ENCODE measurements at places on chromosomes 5 and 9. TPM values are rescaled to one million over a fixed set of nuclear protein-coding genes. Genes with fewer than 3 reads are reported as not detected.
A peak's percentile ranks its signal among the peaks of the same experiment; 100 is the strongest.

TAF11L5 gene
- not detected for polyA plus RNA-seq

GRCh38 chr5:142746532-142747433, 23.4 kb upstream of the ARHGAP26 start:
- DNase-seq = no peak

GRCh38 chr5:157582731-157583620, 7.4 kb upstream of the ADAM19 start:
- no peak for DNase-seq

GRCh38 chr9:26262421-26263107, 584.3 kb upstream of the TUSC1 start:
- DNase-seq = no peak

CATSPER3 gene
- polyA plus RNA-seq = 0.75 TPM

PCDHA9 gene
- polyA plus RNA-seq = 3.5 TPM

DNA sequence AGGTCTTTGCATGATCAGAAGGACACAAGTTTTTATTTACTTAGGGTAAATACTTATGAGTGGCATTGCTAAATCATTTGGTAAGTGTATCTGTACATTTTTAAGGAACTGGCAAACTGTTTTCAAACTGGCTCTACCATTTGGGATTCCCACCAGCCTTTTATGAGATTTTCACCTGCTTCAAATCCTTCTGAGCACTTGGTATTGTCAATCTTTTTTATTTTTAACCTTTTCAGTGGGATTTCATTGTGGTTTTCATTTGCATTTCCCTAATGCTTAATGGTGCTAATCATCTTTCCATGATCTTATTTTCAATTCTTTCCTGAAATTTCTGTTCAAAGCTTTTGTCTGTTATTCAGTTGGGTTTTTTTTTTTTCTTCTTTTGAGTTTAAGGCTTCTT, 475.6 kb downstream of the MAN2A1 start:
- no peak for DNase-seq

- DNase-seq = peak; percentile 14
Observed at GRCh38 chr5:86500947-86501346, 116.8 kb upstream of the COX7C start.

DNA sequence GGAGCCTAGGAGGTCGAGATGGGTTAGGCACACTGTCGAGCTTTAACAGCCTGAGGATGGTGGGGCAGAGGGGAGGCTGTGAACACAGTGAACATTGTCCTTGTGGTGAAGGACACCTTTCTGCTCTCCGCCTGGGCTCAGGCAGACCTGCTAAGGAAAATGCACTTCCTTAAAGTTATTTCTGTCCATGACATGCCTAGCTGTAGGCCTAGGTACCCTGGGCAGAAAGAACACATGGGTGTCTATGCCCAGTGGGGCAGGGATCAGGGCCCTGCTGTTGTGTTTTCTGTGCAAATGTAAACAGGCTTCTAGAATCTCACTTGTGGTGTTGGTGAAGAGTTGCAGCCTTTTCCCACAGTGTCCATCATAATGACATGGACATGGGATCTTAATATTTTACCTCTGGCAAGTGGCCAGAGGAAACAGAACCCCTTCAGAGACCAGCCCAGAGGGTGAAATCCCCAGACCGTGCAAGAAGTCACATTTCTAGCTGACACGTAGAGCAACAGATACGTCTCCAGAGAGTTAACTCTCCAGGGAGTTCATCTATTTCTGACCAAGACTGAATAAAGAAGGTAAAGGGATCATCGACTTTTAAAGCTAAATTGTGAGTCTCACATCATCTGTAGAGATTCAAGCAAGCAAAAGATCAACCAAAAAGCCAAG, 79.2 kb downstream of the C9orf152 start:
- DNase-seq = no peak

DNA sequence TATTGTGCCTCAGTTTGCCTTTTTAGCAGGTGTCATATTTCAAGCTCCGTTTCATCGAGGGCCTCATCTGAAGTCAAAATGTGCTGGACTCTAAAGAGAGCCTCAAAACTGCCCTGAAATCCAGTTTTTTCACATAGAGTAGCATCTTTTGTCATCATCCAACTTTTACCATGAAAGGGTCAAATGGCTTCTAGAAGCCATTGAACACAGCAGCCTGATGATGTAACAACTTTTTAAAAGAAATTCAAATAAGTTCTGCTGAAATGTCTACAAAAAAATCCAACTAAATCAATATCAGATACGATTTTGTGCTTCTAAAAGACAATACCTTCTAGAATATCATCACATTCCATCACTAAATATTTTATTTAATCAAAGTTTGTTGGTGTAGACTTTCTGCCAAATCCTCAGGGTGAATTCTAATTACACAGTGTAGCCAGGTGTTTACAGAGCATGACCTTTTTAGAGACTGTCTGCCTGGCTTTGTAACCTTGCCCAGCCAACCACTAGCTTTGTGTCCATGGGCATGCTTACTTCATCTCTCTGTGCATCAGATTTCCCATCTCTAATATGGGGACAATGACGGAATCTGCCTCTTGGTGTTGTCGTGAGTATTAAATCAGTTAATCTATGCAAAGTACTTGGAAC, 505.0 kb downstream of the EBF1 start:
- no peak for DNase-seq

VCAN gene
- 182 TPM for polyA plus RNA-seq

DNA sequence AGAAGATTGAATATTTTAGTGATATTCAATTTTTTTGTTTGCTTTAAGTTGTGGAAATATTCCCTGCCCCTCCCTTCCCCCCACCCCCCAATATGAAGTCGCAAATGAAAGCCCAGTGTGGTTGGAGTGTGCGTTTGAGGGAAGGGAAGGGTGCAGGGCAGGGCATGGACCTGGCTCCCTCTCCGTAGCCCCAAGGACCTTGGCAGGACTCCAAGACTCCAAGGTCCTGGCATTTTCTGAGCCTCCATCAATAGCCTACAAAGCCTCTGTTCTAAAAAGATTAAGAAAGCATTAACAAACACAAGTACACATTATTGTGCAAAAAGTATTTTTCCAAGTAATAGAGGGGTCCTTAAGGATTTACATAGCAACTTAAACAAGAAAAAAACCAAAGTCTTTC, 38.8 kb upstream of the PTPN3 start:
- no peak for DNase-seq

CCL27 gene
- polyA plus RNA-seq = 1.0 TPM

DNLZ gene
- 29.5 TPM for polyA plus RNA-seq

PARP8 gene
- 27.1 TPM for polyA plus RNA-seq

GRCh38 chr5:3948838-3949237, 353.2 kb downstream of the IRX1 start:
- DNase-seq = no peak

WNK2 gene
- polyA plus RNA-seq = 124 TPM

GRCh38 chr5:132883261-132883834, 9.9 kb downstream of the LEAP2 start:
- DNase-seq = no peak

DNA sequence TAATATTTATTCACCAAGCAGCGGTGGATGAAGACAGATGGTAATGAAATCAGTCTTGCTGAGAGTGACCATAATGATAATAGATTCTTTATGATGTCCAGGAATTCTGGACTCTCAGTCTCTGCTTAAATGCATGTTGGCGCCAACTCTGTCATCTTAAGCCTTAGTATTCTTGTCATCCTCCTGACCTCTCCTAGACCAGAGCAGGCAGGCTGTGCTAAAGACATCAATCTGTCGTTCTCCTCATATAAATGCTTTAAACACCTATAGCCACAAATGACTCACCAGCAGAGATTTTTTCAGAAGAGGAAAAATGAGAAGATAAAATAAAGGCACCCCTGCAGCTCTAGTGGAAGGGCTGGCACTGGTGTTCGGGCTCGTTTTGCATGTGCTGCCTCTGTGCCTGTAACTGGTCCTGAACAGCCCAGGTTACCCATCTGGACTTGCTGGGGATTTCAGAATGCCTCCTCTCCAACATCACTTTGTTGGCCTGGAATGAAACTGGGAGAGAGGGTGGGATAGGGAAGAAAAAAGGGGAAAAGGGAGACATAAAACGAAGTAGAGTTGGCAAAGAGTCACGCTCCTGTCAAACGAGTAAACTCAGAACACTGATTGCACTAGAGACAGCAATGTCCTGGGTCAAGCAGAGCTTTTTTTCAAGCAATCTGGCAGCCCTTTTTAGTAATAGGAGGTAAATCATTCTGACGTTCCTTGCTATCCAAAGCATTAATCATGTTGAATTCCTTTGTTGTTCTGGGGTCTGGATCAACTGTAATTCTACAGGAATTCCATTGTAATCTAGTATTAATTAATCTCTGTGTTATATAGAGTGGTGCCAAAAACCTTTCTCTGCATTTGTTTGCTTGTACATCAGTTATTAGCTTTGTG, 195.5 kb upstream of the CLINT1 start:
- DNase-seq = peak; percentile 45

GRCh38 chr9:87694236-87694755, 31.6 kb upstream of the CTSL start:
- no peak for DNase-seq

HMCN2 gene
- 4.7 TPM for polyA plus RNA-seq

- DNase-seq = no peak
Observed at GRCh38 chr9:121620777-121621449, 30.5 kb upstream of the DAB2IP start.

C9orf50 gene
- polyA plus RNA-seq = 0.60 TPM

OTULINL gene
- 26.5 TPM for polyA plus RNA-seq

- DNase-seq = no peak
Observed at GRCh38 chr9:92406477-92406876, 2.1 kb upstream of the OGN start.

Data from spinal cord (tissue), 10 donors.